Thyroid gland (tissue), 4 donors: ENCODE measurements at places on chromosomes 4 and X. TPM values are rescaled to one million over a fixed set of nuclear protein-coding genes. Genes with fewer than 3 reads are reported as not detected.

DNA sequence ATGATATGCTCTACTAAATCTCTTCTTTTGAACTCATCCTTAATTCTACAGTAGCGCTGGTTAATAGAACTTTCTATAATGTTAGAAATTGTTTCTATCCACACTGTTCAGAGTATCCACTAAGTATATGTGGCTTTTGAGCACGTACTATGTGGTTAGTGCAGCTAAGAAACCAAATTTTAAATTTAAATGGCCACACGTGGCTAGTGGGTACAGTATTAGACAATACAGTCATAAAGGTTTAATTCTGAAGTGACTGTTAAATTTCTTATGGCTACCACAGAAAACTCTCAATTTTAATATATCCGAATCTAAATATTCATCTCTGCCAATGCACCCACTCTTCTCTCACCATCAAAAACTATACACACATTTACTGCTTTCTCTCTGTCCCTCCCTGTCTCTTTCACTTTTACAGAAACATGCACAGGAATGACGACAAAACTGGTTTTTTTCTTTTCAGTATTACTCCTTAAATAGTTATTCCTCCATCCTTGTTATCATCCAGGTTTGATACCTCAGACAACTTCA, 583.9 kb downstream of the KCTD8 start:
- H3K4me1 ChIP-seq: no peaks in the 10 kb centered on the region
- no peak overlapping the region for H3K27ac ChIP-seq
- H3K27me3 ChIP-seq: no peaks in the 10 kb centered on the region
- H3K36me3 ChIP-seq: no peaks in the 10 kb centered on the region
- H3K4me3 ChIP-seq: no peak overlapping the region

GRCh38 chr4:25563071-25563564, 92.5 kb upstream of the SLC34A2 start:
- no peaks in the 10 kb centered on the region for H3K4me1 ChIP-seq
- H3K27ac ChIP-seq: no peak overlapping the region
- H3K4me3 ChIP-seq: no peak overlapping the region
- no peak for DNase-seq

GRCh38 chr4:171101845-171102244, 711.4 kb upstream of the GALNTL6 start:
- no peaks in the 10 kb centered on the region for H3K27me3 ChIP-seq
- H3K4me3 ChIP-seq: no peak overlapping the region
- H3K27ac ChIP-seq: no peak overlapping the region
- H3K4me1 ChIP-seq: no peaks in the 10 kb centered on the region
- DNase-seq: no peak
- H3K36me3 ChIP-seq: no peaks in the 10 kb centered on the region

LGI2 gene
- total RNA-seq: 0.45 TPM

ITIH6 gene
- total RNA-seq: not detected
